ENCODE measurements at places on chromosomes 11 and 22.

DNA sequence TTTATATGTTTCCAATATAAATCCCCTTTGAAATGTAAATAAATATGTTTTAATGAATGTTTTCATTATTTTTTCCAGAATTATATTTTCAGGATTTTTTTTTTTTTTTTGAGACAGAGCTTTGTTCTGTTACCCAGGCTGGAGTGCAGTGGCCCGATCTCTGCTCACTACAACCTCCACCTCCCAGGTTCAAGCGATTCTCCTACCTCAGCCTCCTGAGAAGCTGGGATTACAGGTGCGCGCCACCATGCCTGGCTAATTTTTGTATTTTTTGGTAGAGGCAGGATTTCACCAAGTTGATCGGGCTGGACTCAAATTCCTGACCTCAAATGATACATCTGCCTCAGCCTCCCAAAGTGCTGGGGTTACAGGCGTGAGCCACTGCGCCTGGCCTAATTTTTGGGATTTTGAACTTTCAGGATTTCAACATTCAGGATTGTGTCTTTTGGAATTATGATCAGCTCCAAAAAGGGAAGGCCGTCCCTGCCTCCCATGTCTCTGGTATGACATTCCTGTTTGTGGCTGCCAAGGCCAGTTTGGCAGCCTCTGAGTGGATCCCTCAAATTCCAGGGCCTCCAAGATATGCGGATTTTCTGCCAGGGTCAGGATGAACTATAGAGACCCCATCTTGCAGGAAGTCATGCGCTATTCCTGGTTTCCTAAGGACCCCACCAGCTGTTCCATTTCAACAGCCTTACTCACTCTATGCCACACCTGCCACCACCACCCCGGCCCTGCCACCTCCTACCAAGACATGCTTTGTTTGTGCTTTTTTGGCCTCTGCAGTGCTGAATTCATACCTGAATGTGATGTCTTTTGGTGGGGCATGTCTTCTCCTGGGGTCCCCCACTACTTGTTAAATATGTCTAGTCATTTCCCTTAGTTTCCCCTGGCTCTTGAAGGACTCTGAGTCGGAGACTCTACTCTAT lies 21.9 kb upstream of the TMPRSS4 start:
- DNase-seq: no peak

- no peak for DNase-seq
Measured at GRCh38 chr22:49502126-49502826, 325.4 kb downstream of the BRD1 start.

- no peak for DNase-seq
Measured at GRCh38 chr22:40982482-40983385, 31.6 kb downstream of the RBX1 start.

- no peak for DNase-seq
Measured at GRCh38 chr11:102685754-102686153, 19.8 kb downstream of the MMP27 start.

DNA sequence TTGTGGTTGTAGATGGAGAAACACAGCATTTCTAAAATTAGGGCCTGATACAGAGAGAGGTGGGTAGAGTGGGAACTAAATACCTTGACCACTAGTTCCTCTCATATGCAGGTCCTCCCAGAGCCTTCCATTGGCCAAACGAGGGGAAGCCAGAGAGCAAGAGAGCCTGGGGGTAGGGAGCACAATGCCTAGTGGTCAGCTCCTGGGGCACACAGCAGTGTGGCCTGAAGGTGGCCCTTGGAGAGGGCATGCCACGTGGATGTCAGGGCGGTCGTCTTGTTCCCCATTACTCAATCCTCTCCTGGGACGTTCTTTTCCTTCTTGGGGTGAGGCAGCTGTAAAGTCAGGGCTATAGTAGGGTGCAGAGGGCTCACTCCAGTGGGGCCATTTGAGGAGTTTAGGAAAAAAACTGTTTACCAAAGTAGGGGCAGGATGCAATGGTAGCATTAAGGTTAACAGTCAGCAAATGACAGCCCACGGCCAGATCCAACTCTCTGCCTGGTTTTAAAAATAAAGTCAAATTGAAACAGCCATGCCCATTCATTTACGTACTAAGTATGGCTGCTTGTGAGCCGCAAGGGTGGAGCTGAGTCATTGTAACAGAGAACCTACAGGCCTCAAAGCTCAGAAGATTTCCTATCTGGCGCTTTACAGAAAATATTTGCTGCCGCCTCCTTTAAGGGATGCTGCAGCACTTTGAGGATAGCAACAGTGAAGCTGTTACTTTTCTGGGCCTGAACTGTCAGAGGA lies 7.6 kb downstream of the MYO18B start:
- DNase-seq: no peak

GRCh38 chr11:12680246-12680939 lies 6.2 kb downstream of the TEAD1 start:
- DNase-seq: no peak

- DNase-seq: no peak
Measured at GRCh38 chr11:4496557-4497248, 14.3 kb downstream of the OR52K1 start.

DNA sequence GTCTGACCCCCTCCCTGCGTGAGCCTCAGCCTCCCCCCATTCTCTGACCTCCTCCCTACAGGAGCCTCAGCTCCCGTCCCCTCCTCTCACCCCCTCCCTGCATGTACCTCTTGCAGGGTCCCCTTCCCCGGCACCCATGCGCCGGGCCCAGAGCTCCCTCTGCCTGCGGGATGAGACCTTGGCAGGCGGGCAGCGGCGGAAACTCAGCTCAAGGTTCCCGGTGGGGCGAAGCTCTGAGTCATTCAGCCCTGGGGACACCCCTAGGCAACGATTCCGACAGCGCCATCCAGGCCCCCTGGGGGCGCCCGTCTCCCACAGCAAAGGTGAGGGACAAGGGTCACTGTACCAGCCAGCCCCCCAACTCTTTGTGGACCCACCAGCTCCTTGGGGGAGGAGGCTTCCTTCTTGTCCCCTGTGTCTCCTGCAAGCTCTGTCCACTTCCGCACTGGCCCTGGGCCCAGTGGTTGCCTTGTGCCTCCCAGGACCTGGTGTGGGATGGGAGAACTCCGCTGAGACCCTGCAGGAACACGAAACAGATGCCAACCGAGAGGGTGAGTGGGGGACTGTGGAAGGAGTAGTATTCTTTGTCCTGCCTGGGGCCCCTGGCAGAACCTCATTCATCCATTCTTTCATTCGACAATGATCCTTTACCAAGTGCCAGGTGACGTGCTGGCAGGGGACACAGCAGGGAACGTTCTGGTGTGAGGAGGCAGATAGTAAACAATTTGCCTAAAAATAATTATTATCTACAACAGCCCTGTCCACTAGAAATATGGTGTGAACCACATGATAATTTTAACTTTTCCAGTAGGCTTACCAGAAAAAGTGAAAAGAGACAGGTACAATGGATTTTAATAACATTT lies 3.7 kb upstream of the RPS6KA4 start:
- DNase-seq: peak; percentile 27

DNA sequence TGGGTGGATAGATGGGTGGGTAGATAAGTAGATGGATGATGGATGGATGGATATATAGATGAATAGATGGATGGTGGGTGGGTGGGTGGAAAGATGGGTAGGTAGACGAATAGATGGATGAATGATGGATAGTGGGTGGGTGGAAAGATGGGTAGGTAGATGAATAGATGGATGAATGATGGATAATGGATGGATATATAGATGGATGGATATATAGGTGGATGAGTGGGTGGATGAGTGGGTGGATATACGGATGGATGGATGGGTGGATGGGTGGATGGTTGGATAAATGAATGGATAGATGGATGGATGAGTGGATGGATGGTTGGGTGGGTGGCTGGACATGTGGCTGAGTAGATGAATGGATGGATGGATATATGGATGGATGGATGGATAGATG lies 53.1 kb upstream of the THY1 start:
- DNase-seq: no peak

- DNase-seq: no peak
Measured at GRCh38 chr11:17588721-17589120, 41.7 kb downstream of the OTOG start.

DNA sequence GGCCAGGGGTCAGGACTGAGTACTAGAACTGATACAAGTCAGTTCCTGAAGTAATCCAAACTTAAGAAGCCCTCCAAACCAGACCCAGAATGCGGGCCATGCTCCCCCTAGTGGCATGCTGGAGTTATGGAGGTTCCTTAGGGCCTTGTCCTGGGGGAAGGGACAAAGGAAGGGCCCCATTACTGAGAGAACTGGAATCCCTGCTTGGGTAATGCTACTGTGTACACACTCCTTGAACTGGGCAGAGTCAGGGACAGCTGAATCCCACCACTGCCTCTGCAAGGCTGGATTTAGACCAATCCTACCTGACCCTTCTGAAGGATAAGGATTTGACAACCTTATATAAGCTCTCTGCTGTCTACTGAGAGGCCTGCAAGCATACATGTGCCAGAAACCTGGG lies 97.3 kb upstream of the AKIP1 start:
- no peak for DNase-seq

- peak; percentile 13 for DNase-seq
Measured at GRCh38 chr11:43124272-43124935, 187.4 kb upstream of the API5 start.

Measured in renal cortex interstitium (tissue), 15 donors.